ENCODE measurements at places on chromosomes 11 and 22. TPM values are rescaled to one million over a fixed set of nuclear protein-coding genes. Genes with fewer than 3 reads are reported as not detected.

GRCh38 chr22:48835857-48836672 is 991.6 kb downstream of the BRD1 start:
- DNase-seq: no peak

DNA sequence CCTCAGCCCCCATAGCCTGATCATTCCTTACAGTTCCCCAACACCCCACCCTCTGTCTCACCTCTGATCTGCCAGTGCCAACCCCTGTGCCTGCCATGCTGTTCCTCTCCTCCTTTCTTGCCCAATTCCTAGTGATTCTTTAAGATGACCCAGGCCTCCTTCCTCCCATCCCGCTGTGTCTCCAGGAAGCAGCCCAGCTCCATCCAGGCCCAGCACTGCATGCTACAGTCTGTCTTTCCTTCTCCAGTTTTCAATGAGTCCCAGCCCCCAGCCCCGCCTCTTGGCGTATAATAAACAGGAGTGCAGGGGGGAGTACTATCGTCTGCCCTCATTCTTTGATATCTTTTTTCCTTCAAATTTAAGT is 12.3 kb downstream of the LTBP3 start:
- no peak for DNase-seq

The OR8G5 gene
- not detected for total RNA-seq

The CHRM1 gene
- not detected for total RNA-seq

DNA sequence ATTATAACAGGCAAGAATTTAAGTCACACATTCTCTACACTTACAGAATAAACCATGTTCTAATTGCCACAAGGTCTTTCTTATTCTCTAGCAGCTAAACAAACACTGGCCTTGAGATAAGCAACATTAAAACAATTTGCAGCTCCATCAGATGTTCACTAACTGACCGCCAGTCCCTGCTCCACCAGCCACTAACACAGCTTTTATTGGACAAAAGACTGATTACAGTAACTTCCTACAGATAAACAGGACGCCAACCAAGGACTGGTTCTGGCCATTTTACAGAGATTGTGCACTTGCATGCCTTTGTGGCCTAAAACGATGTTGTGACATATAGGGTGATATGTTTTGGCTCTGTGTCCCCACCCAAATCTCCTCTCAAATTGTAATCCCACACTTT is 388.9 kb upstream of the LRRC4C start:
- no peak for DNase-seq

All from B cell (primary cell).